Activated naive CD4-positive, alpha-beta T cell (primary cell): ENCODE measurements at places on chromosomes 3 and 15.

GRCh38 chr3:27224197-27224596 is 145.0 kb downstream of the NEK10 start:
- no peak for DNase-seq

DNA sequence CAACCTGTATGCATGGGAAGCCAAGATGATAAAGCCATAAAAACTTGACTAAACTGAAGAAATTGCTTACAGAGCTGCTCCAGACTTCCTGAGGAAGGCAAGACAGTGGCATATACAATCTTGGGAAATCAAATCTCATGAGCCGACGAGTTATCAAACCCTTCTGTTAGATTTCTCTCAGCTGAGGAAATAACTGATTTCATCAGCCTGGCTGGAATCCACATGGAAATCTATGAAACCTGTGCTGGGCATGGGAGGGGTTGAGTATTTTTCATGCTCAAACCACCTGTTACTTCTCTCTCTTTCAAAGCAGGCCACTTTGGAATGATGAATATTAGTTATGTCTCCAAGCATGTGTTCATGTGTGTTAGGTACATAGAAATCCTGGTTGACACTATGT is 727.7 kb downstream of the FHIT start:
- no peak for DNase-seq

- no peak for DNase-seq
These were observed 10.8 kb downstream of the TIPARP start for GRCh38 chr3:156685198-156685597.

- DNase-seq = no peak
These were observed 135.4 kb upstream of the LINGO1 start for GRCh38 chr15:77768107-77768506.

GRCh38 chr15:98651036-98651481 is 2.7 kb downstream of the IGF1R start:
- DNase-seq = no peak

DNA sequence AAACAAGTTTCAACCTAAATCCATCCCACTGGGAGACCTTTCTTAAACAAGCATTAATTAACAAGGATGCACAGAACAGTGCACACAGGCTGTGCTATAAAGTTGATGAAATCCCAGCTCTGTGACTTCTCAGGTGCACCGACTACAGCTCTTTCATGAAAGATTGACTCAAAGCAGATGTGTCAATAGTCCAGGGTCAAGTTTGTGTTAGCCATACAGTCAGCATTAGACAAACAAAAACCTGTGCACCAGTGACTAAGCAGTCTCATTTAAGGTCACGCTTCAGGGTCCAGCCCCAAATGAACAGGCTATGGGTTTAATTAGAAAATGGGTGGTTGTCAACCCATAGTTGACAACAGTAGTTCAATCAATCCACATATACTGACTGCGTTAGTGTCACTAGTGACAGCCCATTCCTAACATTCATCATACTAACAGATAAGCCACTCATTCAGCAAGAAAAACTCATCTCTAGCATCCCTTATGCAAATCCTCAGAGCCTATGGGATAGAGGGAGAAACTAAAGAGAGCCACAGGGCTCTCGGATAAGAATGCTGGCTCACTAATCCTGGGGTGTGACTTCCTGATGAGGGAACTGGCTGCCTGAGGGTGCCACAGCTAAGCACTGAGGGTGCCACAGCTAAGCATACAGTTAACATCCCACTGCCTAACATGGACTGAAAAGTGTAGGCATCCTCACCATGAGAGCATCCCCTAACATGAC is 84.1 kb downstream of the WNT5A start:
- no peak for DNase-seq

DNA sequence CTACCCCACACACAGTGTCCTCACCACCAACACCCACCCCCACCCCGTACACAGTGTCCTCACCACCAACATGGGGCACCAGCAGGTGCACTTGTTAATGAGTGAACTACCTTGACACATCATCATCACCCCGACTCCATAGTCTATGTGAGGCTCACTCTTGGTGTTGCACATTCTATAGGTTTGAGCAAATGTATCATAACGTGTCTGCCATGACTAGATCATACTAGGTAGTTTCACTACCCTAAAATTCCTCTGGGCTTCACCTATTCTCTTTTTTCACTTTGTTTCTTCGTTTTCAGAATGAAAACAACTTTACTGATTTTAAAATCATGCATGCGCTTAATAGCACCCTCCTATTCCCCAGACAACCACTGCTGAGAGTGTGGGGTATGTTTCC is 102.6 kb upstream of the SLC6A6 start:
- no peak for DNase-seq

DNA sequence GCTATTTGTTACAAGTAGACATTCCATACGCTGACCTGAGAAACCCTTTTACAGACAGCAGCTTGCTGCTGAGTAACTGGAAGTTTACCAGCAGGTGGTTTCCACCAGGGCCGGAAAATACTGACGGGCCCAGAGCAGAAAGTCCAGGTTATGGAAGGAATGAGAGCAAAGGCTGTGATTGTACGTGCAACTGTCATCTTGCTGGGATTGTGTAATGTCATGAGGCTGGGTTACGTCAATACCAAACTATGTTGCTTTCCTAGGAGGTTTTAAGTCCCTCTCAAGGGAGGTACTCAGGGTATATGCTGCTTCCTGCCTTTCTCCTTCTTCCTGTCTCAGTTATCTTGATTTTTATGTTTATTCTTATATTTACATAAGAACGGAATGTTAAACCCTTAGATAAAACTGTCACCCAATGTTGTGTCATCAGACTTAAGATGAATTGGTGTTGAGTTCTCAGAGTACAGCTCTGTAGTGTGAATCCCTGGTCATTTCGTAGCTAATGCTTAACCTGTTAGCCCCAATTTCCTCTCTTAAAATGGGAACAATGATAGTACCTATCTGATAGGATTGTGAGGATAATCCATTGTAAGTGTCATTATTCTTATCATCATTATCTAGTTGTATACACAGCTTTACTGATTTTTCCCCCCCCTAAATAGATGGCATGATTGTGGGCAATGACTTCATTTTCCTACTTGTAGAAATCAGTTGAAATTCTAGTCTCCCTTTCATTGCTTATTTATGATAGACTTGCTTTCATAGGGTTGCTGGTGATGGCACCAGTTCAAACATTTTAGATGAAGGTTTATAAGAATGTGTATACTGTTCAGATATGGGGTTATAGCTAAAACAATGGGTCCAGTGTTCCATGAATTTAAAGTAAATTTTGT is 101.4 kb downstream of the FNDC3B start:
- no peak for DNase-seq

- no peak for DNase-seq
These were observed 327.9 kb upstream of the CTNNB1 start for GRCh38 chr3:40871394-40871793.

GRCh38 chr3:131110087-131110486 is 83.4 kb downstream of the NEK11 start:
- DNase-seq = no peak

DNA sequence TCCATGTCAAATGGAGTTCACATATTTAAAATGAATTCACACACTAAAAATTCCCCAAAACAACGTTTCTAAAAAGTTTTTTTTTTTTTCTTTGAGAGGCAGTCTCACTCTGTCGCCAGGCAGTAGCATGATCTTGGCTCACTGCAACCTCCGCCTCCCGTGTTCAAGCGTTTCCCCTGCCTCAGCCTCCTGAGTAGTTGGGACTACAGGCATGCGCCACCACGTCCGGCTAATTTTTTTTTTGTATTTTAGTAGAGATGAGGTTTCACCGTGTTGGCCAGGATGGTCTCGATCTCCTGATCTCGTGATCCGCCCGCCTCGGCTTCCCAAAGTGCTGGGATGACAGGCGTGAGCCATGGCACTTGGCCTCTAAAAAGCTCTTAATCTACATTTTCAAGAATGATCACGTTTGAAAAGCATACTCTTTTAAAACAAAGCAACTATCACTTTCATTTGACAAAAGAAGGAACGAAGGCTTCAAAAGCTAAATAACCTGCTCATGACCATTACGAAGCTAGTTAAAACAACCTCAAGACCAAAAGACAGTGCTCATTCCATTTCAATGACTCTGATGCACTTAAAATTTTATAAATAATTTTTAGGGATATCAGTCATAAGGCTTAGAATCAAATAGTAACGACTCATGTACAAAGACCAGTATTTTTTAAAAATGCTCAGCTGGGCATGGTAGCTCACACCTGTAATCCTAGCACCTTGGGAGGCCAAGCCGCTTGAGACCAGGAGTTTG is 5.5 kb downstream of the UBE3A start:
- no peak for DNase-seq

- no peak for DNase-seq
These were observed 34.8 kb downstream of the IL12A start for GRCh38 chr3:160023476-160023875.

GRCh38 chr3:21477541-21478288 is 273.3 kb downstream of the ZNF385D start:
- no peak for DNase-seq

GRCh38 chr3:11768604-11769003 is 78.1 kb downstream of the TAMM41 start:
- DNase-seq = no peak

DNA sequence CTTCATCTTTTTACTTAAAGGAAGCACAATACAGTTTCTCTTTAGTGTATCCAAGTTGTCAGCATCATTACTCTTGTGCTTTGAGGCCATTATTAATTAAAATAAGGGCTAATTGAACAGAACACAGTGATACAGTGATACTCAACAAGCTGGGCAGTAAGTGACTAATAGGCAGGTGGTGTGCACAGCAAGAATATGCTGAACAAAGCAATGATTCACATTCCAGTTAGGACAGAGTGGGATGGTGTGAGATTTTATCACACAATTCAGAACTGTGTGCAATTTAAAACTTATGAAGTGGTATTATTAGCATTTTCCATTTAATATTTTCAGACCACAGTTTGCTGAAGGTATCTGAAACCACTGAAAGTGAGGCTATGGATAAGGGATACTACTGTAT is 116.9 kb downstream of the PLOD2 start:
- DNase-seq = no peak

DNA sequence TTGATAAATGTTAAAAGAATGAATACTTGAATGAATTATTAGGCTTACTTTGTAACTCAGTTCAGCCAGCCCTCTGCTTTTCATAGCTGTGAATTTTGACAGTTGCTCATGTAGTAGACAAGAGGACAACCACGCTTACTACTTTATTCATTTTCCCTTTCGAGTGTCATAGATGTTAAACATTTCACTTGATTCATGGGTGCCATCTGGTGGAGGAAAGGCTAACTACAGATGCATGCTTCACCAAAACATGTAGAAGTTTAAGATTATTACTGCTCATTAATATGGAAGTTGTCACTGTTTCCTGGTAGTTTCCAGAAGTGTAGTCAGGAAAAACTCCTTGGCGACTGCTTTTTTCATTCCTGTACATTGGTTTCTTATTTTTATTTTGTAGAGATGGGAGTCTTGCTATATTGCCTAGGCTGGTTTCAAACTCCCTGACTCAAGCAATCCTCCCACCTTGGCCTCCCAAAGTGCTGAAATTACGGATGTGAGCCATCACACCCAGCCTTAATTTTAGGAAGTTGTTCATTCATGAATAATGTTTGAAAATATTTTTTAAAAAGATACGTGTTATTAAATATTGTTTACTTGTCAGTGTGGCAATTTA is 163.2 kb downstream of the B3GALNT1 start:
- no peak for DNase-seq

DNA sequence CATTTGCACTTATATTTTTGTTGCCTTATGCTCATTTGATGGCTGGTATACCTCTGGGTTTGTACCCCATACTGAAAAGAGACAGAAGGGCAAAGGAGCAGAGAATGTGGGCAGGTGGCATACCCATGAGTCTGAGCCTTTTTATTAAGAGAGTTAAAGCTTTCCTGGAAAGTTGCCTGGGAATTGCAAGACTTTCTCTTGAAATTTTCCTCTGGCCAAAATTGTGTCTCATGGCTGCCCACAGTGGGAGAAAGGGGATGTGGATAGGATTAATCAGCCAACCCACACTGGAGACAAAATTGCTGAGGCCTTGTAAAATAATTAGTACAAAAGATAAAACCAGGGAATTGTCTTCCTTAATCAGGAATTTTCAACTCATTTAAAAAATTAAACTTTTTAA is 8.2 kb upstream of the NMD3 start:
- DNase-seq = no peak

DNA sequence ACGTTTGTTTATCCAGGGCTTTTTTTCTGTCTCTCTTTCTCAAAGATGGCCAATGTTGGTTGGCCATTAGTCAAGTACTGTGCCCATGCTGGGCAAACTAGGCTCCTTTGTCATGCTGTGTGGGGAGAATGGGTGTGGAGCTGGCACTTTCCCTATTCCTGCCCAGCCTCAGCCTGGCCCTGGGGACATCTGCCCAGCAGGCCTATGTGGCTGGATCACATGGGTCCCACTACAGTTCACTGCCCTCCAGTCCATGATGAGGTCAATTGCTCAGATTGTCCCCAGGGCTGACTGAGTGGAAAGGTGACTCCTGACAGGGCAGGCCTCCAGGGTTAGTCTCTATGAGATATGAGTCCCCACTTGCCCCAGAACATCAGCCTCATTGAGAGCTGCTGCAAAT is 54.4 kb upstream of the HERC1 start:
- no peak for DNase-seq

GRCh38 chr3:109187390-109187789 is 50.9 kb downstream of the C3orf85 start:
- DNase-seq = no peak

DNA sequence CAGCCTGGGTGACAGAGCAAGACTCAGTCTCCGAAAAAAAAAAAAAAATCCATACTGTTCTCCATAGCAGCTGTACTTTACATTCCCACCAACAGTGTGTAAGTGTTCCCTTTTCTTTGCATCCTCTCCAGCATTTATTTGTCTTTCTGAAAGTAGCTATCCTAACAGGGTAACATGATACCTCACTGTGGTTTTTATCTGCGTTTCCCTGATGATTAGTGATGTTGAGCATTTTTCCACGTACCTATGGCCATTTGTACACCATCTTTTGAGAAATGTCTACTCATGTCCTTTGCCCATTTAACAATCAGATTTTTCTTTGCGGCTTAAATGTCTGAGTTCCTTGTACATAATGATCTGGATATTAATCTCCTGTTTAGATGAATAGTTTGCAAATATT is 119.3 kb downstream of the RFX7 start:
- DNase-seq = no peak

- DNase-seq = no peak
These were observed 76.6 kb downstream of the WWTR1 start for GRCh38 chr3:149581248-149581647.

GRCh38 chr3:55445551-55445950 is 41.6 kb downstream of the WNT5A start:
- no peak for DNase-seq

GRCh38 chr3:28556195-28556594 is 207.6 kb upstream of the AZI2 start:
- no peak for DNase-seq

GRCh38 chr15:92391640-92392039 is 2.0 kb upstream of the ST8SIA2 start:
- DNase-seq = no peak

- DNase-seq = no peak
These were observed 22.1 kb downstream of the MAPKAPK3 start for GRCh38 chr3:50639055-50639494.

DNA sequence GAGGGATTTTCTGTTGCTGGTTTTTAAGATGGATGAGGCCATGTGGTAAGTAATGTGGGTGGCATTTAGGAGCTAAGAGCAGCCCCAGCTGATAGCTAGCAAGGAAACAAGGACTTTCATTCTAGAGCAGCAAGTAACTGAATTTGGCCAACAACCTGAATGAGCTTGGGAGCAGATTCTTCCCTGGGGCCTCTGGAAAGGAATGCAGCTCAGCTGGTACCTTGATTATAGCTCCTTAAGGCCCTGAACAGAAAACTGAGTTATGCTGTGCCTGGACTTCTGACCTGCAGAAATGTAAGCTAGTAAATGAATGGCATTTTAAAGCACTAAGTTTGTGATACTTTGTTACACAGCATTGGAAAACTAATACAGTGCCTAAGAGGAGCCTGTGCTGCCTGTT is 565.5 kb downstream of the PDCD6IP start:
- DNase-seq = no peak
